Adipocyte (in vitro differentiated cells): ENCODE measurements at places on chromosomes 16 and 17.

DNA sequence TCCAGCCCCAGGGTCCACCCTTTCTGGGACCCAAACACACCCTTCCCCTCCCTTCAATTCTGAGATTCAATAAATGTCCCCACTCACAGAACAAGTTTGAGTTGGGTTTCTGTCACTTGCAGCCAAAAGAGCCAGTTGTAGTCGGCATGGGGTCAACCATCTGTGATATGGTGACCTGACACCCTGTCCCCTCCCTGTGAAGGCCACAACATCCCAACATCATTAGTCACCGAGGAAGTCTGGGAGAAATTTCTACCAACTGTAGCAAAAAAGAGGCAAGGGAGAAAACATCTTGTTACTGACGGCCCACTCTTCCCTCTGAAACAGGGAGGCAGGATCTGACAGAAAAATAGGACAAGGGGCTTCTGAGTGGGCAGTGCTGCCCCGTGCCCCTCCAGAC is 638 bp upstream of the LYZL6 start:
- DNase-seq: no peak

DNA sequence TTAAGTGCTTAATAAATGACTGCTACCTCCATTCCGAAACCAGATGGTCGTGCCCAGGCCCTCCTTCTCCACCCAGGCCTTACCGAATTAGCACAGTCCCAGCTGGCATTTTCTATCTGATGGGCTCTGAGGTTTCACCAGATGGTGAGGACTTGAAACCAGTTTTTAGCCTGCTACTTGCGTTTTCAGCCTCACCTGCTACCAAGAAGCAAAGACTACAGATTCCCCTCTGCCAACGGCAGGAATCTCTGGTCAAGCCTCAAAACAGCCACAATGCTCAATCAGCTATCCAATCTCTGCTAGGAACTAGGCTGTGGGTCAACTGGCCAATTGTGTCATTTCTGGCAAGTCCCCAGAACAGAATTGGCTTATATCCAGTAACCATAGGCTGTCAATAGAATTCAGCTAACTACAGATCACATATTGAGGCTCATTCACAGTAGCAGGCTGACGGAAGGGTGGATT is 11.7 kb downstream of the PECAM1 start:
- DNase-seq: no peak

DNA sequence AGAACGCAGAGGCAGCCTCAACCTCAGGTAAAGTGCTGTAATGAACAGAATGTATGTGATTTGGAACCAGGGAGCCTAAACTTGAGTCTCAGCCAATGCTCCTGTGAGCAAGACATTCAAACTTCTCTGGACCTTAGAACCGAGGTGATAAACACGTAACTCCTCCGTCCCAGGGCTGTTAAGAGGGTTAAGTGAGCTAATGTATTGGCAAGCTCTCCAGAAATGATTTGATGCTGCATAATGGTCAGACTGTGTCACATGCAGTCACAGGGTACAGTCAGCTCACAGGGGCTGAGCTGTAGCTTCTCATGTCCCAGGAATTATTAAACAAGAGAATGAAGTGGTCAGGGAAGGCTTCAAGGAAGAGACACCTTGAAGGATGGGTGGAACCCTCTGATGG is 10.0 kb upstream of the SLC4A1 start:
- DNase-seq: no peak

DNA sequence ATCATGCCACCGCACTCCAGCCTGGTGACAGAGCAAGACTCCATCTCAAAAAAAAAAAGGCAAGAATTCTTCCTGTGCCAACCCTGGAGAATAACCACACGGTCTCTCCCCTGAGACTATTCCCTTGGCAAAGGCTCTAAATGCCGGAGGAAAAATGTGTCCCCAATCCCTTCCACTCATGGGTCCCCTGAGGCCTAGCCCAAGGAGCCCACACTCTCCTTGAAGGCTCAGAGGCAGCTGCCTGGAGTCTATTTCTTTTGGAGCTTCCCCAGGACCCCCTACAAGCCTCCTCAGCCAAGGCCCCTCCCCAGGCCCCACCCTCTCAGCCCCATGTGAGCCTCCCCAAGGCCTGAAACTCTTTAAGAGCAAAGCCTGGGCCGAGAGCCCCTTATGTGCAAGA is 16.6 kb downstream of the CEP131 start:
- DNase-seq: no peak

DNA sequence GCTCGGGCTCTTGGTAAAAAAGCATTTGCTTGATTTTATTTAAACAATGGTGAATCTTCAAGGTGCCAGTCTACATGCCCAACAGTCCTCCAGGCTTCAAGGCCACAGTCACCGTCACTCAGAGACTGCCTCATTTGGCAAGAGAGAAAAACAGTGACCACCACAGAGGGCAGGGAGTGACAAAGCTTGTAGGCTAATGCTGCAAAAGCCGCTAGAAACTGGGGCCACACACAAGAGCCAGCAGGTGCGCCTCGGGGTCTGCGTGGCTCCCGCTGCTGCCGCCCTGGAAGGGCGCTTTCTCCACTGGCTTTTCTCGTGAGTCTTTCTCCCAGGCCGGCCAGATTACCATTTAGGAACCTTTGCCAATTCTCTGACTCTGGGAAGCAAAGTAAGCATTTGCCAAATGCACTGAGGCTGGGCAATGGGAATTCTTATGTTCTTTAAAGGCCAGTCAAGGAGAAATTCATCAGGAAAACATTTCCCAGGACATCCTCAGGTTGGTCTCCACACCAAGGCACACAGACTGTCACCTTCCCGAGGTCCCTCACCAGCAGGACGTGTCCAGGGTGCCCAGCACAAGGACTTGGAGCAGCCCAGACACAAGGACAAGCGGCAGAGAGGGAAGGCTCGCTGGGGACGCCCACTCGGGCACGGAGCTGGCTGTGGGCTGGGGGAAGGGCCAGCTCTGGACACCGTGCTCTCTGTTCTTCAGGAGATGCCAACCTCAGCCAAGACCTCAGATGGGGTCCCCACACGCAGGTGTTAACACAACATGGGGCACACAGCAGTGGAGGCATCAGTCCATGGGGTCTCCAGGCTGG is 12.5 kb upstream of the C16orf95 start:
- no peak for DNase-seq

DNA sequence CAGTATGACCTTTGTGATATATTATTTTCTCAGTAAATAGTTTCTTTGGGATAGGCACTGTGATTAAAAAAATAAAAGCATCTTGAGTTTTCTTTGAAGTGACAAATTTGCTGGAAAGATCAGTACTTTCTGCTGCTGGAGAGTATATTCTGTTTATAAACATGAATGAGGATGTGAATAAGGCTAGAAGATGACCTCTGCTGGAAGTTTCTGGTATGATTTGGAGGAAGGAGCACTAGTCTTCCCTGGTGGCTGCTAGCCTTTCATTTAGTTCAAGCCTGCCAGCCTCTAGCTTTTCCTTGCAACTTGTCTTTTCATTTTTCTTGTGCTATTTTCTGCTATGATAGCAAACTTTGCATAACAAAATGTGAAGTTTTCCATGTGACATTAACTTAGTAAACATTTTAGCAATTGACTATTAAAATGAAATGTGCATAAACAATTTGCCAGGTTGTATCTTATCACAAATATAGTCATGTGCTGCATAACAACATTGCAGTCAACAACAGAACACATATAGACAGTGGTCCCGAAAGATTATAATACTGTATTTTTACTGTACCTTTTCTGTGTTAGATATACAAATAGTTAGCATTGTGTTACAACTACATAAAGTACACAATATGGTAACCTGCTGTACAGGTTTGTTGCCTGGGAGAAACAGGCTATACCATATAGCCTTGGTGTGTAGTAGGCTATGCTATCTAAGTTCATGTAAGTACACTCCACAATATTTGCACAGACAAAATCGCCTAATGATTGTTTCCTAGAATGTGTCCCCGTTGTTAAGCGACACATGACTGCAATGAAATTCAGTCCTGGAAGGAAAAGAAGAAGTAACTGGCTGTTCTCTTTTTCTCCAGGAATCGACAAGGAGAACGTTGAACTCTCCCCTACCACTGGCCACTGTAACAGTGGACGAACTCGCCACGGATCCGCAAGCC is 18.1 kb upstream of the RAB11FIP4 start:
- peak; percentile 77 for DNase-seq

- no peak for DNase-seq
These were observed 178.2 kb downstream of the SALL1 start for GRCh38 chr16:50972876-50973275.

- DNase-seq: no peak
These were observed 73.3 kb upstream of the IRX6 start for GRCh38 chr16:55250701-55251100.

- DNase-seq: peak; percentile 92
These were observed 17.6 kb downstream of the ZNF213 start for GRCh38 chr16:3152277-3152990.

DNA sequence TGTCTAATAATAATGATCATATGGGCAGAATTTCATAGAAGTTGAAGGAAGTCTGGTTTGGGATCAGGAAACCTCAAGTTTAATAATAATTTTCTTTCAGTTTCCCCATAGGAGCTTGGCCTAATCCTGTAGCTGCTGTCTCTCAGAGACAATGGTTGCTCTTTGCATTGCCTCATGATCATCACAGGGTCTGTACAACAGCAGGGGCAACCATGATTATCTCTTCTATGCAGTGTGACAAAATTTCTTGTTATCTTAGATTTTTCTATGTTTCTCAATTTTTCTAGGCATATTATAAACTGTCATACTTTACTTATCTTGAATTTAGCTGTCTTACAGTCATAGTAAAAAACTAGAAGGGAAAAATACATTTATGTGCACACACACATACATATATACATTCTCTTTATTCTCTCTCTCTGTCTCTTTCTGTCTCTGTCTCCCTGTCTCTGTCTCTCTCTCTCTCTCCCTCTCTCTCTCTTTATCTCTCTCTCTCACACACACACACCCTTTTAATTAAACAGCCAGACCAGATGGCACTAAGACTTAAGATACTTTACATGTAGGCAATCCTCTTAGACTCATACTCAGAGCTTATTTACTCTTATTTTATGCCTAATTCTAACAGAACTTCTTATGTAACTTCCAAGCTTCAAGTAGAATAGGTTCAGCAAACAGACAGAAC is 30.5 kb downstream of the SMIM36 start:
- DNase-seq: no peak

DNA sequence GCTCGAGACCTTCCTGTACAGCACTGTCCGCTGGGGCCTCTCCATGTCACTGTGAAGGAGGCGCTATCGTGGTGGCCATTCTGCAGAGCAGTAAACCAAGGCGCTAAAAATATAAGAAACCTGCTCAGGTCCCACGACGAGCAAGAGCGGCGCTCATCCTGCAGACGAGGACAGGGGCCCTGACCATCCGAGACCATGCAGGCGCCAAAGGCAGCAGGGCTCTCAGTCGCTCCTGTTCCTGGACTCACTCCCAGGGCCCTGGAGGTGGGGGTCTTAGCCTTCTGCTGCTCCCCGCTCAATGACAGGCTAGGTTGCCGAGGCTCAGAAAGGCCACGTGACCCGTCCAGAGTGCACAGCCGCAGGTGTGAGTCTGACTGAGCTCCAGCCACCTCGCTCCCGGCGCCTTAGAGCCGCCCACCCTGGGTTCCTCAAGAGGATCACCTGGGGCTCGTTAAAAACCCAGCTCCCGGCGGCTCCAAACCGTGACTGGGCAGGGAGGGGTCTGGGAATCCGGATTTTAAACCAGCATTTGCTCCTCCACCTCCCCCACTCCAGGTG is 509 bp upstream of the ATP2C2 start:
- DNase-seq: no peak

DNA sequence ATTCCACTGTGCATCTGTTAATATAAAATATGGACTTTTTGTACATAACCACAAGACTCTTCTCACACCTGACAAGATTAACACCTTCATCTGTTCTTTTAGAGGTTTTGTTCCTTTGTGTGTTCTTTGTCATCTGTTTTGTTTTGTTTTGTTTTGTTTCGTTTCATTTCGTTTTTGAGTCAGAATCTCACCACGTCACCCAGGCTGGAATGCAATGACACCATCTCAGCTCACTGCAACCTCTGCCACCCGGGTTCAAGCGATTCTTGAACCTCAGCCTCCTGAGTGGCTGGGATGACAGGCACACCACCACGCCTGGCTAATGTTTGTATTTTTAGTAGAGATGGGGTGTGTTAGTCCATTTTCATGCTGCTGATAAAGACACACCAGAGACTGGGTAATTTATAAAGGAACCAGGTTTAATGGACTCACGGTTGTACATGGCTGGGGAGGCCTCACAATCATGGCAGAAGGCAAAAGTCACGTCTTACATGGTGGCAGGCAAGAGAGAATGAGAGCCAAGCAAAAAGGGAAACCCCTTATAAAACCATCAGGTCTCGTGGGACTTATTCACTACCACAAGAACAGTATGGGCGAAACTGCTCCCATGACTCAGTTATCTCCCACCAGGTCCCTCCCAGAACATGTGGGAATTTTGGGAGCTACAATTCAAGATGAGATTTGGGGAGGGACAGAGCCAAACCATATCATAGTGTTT is 22.3 kb downstream of the C16orf90 start:
- DNase-seq: no peak

DNA sequence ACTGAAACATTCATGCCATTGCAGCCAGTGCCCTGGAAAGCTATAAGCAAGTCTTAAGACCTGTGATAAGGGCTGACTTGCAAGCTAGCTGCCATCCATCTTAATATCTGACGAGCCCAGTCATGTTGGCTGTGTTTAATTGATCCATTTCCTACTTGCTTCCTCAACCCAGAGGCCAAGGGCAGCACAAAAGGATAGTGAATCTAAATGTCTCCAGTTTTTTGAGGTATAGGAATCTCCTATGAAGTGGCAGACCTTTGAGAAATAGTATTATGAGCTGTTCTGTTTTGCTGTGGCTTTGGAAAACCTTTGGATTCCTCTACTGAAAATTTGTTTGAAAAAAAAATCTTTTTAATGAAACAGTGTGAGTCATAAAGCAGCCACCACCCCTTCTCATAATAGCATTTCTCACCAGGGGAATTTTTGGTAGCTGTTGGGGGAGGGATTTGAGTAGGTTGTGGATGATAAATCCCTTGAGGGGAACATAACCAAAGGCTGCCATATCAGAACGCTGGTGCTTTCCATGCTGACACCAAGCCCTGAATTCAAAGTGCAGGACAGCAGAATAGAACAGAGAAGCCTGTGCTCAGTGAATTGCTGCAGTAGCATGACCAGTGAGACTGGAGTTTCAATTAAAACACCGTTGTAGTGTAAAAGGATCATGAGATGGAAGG is 12.9 kb downstream of the ZNRF1 start:
- peak; percentile 78 for DNase-seq

GRCh38 chr16:56029026-56029425 is 153.9 kb upstream of the CES5A start:
- no peak for DNase-seq

GRCh38 chr17:7249830-7250229 is 1.7 kb downstream of the CTDNEP1 start:
- DNase-seq: no peak
